Stimulated activated CD8-positive, alpha-beta memory T cell treated with anti-CD3 and anti-CD28 coated beads, Interleukin-4, amount 100 ng/mL, for 4 hours (primary cell): ENCODE measurements at places on chromosomes 16 and 17.

DNA sequence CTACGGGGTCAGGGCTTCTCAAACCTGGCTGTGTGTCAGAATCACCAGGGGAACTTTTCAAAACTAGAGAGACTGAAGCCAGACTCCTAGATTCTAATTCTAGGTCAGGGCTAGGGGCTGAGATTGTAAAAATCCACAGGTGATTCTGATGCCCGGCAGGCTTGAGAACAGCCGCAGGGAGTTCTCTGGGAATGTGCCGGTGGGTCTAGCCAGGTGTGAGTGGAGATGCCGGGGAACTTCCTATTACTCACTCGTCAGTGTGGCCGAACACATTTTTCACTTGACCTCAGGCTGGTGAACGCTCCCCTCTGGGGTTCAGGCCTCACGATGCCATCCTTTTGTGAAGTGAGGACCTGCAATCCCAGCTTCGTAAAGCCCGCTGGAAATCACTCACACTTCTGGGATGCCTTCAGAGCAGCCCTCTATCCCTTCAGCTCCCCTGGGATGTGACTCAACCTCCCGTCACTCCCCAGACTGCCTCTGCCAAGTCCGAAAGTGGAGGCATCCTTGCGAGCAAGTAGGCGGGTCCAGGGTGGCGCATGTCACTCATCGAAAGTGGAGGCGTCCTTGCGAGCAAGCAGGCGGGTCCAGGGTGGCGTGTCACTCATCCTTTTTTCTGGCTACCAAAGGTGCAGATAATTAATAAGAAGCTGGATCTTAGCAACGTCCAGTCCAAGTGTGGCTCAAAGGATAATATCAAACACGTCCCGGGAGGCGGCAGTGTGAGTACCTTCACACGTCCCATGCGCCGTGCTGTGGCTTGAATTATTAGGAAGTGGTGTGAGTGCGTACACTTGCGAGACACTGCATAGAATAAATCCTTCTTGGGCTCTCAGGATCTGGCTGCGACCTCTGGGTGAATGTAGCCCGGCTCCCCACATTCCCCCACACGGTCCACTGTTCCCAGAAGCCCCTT, 10.9 kb downstream of the STH start:
- DNase-seq, result no peak

DNA sequence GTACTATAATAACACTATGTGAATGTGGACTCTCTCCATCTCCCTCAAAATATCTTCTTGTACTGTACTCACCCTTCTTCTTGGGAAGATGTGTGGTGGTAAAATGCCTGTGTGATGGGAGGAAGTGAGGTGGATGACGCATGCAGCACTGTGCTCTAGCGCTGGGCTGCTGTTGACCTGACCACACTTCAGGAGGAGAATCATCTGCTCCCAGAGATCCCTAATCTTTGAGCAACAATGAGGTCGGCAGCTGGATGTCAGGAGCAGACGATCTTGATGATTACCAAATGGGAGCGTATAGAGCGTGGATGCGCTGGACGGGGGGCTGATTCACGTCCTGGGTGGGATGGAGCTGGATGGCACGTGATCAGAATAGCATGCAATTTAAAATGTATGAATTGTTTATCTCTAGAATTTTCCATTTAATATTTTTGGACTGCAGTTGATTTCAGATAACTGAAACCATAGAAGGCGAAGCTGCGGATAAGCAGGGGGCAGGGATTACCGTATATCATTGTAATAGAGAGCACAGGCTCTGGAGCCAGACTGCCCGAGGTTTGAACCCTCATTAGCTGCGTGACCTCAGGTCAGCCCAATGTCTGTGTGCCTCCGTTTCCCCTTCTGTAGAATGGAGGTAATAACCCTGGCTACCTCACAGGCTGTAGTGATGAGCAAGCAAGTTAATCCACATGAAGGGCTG, 23.7 kb upstream of the CYLD start:
- DNase-seq, result no peak

DNA sequence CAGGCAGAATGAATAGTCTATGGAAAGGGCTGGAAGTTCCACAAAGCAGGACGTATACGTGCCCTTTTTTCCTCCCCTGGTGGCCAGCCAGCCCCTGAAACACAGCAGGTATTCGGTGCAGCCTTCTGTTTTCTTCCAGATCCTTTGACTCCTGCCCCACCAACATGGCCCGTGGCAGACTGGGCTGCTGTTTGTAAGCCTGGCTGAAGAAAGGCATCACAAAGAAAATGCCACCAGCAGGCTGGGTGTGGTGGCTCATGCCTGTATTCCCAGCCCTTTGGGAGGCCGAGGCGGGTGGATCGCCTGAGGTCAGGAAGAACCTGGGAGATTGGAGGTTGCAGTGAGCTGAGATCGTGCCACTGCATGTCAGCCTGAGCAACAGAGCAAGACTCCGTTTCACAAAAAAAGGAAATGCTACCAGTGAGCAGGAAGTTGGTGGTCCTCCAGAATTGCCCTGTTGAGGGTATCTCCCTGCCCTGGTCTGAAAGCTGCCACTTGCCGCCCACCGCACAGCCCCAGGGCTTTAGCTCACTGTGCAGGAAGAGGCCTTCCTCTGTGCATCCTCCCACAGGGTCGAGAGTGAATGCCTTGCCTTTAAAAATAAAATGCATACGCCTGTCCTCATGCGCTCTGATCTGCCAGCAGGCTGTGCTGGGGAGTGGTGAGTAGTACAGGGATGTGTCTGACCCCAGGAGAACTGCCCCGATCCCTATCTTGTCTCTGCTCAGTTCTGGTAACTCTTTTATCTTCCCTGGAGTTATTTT, 587.7 kb downstream of the MAF start:
- DNase-seq, result no peak

- no peak for DNase-seq
These were observed 26.7 kb downstream of the VPS35L start for GRCh38 chr16:19582050-19582831.

- DNase-seq, result no peak
These were observed 12.4 kb downstream of the NMT1 start for GRCh38 chr17:45073414-45074070.

GRCh38 chr17:64289741-64290141, 26.7 kb upstream of the TEX2 start:
- no peak for DNase-seq

- no peak for DNase-seq
These were observed 2.6 kb downstream of the MYL11 start for GRCh38 chr16:30377050-30377811.

GRCh38 chr16:58652741-58653140, 23.1 kb upstream of the CNOT1 start:
- no peak for DNase-seq

GRCh38 chr17:48795444-48796162, 21.4 kb downstream of the TTLL6 start:
- DNase-seq, result no peak

GRCh38 chr17:73005360-73005759, 87.1 kb downstream of the SLC39A11 start:
- DNase-seq, result no peak
